NCI-H1694 treated with DMSO at 0.1 percent for 48 hours (cell line): ENCODE measurements at places on chromosomes 6 and 20.

- no peak for DNase-seq
Measured at GRCh38 chr20:7399114-7399513, 541.1 kb downstream of the HAO1 start.

DNA sequence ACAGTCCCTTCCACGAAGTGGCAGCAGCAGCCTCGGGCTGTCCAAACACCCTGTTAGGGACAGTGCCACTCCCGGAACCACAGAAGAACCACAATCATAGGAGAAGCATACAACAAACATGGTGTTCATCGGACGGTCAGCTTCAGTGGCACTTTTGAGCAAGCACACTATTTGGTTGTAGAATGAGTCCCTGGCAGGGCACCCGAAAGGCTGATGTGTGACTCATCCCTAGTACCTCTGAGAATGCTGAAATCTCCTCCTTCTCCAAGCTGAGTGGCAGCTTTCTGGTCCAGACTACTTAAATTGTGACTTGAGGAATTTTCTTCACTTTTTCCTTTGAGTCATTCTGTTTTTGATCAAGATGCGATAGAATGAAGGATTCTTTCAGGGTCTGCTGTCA lies 282.5 kb downstream of the ESR1 start:
- no peak for DNase-seq

DNA sequence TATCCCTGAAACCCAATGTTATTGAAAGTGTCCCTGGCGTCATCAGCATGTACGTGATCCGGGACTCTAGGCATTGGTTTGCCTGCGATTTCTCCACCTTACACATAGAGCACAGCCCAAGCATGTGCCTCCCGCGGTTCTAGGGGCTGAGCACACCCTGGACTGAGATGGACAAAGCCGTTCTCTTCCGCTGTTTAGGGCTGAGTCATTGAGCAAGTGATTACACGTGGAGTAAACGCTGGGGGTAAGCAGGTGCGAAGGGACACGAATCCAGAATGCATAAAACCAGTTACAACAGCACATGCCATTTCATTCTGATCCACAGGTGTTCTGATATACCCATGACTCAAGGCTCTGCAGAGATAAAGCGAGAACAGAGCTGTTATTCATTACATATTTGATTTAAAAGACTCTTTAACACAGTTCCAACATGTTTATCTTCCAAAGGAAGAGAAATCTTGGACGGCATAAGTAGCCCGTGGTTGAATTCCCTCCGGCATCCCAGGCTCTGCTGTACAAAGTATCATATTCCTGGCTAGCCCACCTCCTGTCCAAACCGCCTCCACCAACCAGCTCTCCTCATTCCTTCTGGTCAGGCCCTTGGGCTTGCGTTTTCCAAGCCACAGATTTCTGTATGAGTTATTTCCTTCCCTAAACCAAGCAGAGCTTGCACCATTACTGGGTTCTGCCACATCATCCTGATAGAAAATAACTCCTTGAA lies 36.1 kb upstream of the THBS2 start:
- DNase-seq = no peak

GRCh38 chr6:142152746-142153145 lies 5.7 kb downstream of the VTA1 start:
- no peak for DNase-seq

DNA sequence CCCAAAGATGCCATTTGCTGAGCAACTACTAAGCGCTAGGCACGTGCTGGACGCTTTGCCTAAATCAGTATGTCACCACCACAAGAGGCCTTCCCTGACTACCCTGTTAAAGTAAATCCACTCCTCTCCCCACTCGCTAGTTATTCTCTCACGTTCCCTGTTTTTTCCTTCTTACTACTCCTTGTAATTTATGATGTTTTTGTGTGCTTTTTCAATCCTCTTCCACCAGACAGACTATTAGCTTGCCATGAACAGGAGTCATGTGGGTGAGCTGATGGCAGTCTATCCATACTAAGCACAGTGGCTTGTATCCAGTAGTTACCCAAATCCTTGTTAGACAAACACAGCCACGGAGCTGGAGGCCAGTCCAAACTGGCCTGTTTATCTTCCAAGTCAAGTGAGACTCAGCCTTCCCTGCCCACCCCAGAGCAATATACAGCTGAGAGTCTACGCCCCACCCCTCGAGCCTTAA lies 41.2 kb downstream of the C6orf132 start:
- no peak for DNase-seq

DNA sequence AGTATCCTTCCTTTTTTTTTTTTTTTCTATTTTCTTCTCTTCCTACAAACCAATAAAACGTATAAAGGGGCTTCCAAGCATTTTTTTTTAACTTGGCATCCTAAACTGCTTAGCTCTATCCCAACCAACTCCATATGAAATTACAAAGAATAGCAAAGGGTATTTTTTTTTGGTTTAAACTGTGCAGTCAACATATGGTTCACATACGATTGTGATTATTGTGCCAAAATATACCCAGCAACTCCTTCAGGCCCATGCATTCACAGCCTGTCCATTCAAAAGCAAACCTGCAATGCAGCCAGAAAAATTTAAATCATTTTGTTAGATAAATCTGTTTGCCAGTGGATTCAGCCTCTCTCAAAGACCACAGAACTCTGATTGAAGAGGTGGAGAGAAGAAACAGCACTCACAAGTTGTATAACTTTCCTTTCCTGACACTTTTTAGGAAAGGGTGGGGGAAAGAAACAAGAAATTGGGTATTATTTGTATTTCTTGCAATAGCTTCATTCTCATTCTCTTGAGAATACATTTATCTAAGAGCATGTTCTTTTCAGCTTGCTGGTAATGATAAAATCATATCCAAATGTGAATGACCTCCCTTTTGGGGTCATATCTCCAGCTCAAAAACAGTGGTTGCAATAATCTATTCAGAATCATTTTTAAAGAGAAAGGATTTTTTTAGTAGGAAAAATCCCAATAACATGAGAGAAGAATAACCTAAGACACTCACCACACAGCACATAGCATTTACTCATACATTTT lies 701.3 kb upstream of the CHD6 start:
- no peak for DNase-seq

GRCh38 chr6:161410076-161410475 lies 136.2 kb upstream of the AGPAT4 start:
- no peak for DNase-seq

- no peak for DNase-seq
Measured at GRCh38 chr6:147879031-147879580, 370.6 kb downstream of the SAMD5 start.

GRCh38 chr6:42140032-42140431 lies 2.4 kb downstream of the C6orf132 start:
- DNase-seq = no peak

- no peak for DNase-seq
Measured at GRCh38 chr6:124924333-124924759, 37.9 kb upstream of the RNF217 start.

DNA sequence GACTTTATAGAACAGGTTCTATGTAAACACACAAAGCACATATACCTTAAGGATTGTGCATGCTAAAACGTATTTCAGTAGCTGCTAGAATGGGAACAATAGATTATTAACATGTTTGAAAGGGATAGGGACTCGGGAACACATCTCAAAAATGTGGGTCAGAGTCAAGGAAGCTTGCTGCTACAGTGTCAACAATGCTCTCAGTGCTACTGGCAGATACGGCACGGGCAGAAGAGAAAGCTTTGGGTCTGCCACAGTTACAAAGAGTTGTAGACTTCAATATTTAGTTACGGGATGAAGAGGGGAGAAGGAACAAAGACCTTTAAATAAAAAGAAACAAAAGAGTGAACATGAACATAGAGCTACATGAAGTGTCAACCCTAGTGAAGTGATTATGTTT lies 170.5 kb downstream of the BACH2 start:
- DNase-seq = no peak

DNA sequence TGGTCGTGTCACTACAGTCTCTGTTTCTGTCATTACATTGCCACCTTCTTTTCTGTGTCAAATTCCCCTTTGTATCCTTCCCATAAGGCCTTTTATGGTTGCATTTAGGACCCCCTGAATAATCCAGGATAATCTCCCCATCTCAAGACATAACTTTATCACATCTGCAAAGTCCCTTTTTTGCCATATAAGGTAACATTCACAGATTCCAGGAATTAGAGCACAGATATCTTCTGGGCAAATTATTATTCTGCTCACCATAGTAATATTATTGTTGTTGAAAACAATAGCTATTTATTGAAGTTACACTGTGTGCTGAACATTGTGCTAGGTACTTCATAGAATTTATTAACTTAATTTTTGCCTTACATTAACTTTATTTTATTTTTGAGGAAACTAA lies 159.1 kb downstream of the TFAP2B start:
- DNase-seq = no peak

GRCh38 chr6:144475411-144475810 lies 190.3 kb downstream of the UTRN start:
- no peak for DNase-seq

DNA sequence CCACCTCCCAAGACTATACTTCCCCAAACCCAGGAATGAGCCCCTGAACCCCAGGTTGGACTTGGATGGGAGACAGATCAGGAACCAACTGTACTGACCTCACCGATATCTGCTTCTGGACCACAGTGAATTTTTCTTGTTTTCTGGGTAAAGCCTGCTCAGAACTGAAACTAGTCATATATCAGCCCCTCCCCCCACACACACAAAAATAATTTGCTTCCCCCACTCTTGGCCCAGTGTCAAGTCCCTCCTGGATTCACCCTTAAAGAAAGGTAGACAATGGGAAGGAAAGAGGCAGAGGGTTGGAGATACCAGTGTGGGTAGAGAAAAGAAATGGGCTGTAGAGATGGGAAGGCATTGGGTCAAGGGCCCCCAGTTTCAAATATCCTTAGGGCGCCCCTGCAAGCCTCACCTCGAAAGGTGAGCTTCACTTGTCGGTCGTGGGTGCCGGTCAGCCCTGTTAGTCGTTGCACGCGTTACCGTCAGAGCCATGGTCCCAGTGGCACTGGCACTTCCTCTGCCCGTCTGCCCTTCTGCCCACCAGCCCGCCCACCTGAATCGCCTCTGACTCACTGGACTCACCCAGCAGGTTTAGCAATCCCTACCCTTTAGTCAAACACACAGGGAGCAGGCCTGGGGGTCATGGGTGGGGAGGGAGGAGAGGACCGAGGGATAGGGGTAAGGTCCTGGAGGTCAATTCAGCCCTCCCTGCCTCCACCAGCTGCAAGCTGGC lies 8.5 kb upstream of the SPAG4 start:
- no peak for DNase-seq

DNA sequence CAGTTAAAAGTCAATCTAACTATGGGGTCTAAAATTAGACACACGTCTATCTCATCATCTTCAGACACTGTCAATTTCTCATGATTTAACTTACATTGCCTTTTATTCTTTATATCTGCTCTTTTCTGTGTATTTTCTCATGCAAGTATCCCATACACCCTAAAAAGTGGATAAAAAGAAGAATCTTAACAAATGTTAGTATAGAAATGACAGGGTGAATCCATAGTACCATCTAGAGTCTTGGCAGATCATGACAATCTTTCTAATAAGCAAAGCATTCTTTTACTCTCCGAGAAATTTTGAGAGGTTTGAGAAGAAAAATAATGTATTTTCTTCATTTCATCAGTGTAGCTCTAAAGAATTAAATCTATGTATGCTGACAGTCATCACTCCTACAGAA lies 382.7 kb downstream of the C6orf118 start:
- DNase-seq = no peak

DNA sequence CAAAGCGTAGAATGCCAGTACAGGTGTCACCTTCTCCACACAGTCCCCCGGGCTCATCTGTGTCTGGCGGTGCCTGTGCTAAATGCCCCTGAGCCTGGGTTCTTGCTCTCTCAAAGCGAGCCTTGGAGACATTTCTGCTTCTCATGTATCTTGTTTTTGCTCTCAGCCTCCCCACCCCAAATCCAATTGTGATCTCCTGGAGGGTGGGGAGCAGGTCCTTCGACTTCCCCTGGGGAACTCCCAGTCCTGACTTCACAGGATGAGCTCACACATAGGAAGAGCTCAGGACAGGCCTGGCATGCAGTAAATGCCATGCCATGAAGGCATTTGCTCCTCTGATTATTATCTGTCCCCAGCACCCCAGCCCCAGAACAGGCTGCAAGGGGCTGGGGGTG lies 58.1 kb downstream of the NOL4L start:
- DNase-seq = no peak

GRCh38 chr6:25377664-25378063 lies 98.5 kb downstream of the CARMIL1 start:
- no peak for DNase-seq

DNA sequence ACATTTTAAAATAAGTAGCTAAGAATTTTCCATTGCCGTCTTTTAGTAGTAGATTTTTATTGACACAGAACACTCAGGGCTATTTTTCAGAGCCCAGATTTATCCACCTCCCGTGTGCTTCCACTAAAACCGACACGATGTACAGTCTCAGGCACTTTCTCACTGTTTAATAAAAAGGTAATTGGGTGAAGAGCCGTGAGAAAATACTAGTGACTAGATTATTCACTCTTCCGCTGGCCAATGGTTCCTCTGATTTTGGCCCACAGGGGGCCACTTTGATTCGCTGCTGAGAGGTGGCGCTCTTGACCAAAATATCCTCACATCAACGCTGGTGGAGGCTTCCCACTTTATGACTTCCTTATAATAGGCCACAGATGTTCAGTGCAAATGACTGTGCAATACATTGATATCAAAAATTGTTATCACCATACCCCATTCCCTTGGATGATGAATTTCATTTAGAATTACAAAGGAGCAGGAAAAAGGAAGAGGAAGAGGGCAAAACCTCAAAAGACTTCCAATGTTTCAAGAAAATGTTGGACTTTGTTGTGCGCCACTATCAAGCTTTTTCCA lies 12.3 kb upstream of the HDDC2 start:
- peak; percentile 55 for DNase-seq

DNA sequence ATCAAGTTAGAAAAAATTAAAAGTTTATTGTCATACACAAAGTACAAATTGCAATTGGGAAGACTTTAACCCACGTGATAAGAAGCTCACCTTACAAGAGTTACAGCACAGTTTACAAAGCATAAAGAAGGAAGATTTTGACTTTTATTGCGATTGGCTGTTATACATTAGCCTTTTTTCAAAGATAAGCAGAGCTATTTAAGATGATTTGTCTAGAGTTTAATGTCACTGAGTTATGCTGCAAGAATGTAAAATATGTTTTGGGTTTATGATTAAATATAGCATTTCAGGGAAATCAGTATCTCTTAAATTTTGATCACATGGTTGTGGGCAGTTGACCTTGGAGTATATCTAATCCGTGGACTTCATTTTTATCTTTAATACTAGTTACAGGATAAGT lies 664.2 kb upstream of the PTCHD4 start:
- DNase-seq = no peak

- no peak for DNase-seq
Measured at GRCh38 chr6:137590684-137591083, 96.5 kb upstream of the OLIG3 start.

DNA sequence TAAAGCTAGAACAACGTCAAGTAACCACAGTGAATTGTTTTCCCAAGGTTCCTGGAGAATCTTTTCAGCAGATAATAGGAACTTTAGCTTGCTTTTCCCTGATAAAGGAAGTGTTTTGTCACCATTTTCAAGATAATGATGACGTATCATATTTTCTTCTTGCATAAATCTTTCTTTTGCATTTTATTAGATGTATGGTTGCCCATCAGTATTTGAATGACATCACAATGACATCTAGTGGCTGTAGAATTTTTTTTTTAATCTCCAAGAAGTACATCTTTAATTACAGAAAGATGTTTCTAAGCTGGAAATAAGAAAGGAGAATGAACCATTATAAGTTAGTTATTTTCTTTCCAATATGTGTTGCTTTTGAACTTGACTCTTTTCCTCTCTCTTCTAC lies 83.0 kb downstream of the CENPW start:
- no peak for DNase-seq

- DNase-seq = no peak
Measured at GRCh38 chr6:43328528-43328927, 19.9 kb upstream of the CRIP3 start.
